ENCODE measurements at places on chromosomes 2 and 18.

DNA sequence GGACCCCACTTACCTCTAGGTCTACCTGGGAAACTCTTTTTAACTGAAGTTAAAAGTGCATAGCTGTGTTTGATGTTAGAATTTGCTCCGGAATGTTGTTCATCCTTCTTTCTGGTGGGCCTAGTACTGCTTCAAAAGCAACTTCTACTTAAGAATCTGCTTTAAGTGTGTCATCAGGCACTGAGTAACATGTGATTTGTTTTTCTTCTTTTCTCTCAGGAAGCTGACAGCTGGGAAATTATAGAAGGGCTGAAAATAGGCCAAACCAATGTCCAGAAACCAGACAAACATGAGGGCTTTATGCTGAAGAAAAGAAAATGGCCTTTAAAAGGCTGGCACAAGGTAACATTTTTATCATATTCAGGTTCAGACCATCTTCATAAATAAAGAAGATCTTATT is 122.9 kb downstream of the PRKRA start:
- DNase-seq, result no peak

GRCh38 chr18:48476550-48476917 is 62.3 kb upstream of the CTIF start:
- DNase-seq, result no peak

DNA sequence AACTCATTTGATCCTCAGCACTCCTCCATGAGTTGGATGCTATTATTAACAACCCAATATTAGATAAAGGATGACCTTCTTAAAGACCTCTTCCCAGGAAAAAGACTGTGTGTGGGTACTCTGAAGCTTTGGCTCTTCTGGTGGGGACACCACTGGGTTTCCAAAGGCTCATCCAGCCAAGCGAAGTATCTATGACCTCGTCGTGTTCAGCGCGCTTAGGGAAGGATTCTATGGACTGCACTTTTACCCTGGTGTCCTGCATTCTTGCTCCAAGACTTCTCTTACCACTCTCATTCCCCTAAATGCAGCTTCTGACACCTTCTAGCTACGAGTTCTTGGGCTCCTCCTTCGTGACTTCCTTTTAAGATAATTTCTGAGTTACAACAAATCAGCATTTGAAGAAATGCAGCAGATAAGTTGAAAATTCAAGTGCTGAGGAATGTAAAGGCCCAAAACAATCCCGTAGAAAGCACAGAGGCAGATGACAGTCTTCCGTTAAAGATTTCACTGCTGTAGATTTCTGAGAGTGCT is 673 bp upstream of the HNMT start:
- DNase-seq, result no peak

GRCh38 chr2:7077660-7078267 is 160.6 kb downstream of the RNF144A start:
- DNase-seq, result no peak

DNA sequence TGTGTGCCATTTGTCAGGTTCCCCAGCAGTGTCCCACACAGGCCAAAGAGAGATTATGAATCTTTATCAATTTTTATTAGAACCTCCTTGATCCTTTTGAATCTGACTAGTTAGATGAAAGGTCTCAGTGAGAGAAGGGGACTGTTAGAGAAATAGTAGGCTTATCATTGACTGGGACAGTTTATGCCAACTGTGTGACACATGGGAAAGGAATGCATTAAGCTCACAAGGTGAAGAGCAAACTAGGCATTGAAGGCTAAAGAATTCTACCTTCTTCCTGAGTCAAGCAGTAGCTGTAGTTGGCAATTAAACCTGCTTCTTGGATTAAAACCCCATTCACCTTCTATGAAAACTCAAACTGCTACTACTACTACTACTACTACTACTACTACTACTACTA is 389.6 kb upstream of the CDH19 start:
- DNase-seq, result no peak

- DNase-seq, result no peak
Measured at GRCh38 chr2:12177455-12178288, 431.2 kb downstream of the LPIN1 start.

DNA sequence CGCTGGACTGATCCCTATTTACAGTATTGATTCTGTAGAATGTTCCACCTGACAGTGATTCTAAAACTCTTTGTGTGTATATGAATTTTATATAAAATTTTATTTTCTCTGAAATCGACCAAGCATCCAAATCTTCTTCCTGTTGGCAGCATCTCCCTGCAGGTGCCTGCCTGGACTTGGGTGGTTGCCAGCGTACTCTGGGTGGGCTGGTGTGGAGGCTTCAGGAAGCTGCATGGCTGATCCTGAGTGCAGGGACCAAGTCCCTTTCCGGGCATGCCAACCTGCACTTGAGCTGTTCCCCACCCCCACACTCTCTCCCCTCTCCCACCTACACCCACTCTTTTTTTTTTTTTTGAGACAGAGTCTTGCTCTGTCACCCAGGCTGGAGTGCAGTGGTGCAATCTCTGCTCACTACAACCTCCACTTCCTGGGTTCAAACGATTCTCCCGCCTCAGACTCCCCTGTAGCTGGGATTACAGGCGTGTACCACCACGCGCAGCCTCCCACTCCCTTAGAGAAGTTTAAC is 53.2 kb upstream of the ALKAL2 start:
- DNase-seq, result no peak

GRCh38 chr2:75894170-75894569 is 183.5 kb upstream of the GCFC2 start:
- no peak for DNase-seq

- no peak for DNase-seq
Measured at GRCh38 chr2:213098612-213099011, 52.8 kb downstream of the IKZF2 start.

- DNase-seq, result no peak
Measured at GRCh38 chr2:60557486-60557864, 4.0 kb upstream of the BCL11A start.

DNA sequence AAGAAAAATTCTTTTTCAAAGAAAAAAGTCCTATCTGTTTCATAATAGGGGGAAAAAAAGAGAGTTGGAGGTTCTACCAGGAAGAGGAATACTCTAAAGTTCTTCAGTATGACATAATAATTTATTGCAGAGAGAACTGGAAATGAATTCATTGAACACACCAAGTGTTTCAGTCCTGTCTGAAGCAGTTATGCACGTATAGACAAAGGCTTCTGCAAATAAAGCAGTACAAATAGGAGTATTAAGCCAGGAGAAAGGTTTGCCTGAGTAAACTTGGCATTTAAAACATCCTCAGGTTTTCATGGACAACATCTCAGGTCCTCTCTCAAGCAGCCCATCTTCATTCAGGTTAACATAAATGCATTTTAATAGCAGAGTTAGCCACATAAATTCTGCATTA is 141.6 kb downstream of the CCDC148 start:
- no peak for DNase-seq

- DNase-seq, result no peak
Measured at GRCh38 chr2:78416625-78417300, 608.7 kb upstream of the REG3G start.

DNA sequence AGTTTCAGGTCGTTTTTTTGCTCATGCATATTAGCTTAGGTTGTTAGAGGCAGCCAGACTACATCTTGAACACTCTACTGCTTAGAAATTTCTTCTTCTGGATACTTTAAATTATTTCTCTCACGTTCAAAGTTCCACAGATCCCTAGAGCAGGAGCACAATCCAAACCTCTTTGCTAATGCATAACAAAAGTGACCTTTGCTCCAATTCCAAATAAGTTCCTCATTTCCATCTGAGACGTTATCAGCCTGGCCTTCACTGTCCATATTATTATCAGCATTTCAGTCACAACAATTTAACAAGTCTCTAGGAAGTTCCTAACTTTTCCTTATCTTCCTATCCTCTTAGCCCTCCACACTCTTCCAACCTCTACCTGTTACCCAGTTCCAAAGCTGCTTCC is 50.4 kb upstream of the ERMN start:
- no peak for DNase-seq

DNA sequence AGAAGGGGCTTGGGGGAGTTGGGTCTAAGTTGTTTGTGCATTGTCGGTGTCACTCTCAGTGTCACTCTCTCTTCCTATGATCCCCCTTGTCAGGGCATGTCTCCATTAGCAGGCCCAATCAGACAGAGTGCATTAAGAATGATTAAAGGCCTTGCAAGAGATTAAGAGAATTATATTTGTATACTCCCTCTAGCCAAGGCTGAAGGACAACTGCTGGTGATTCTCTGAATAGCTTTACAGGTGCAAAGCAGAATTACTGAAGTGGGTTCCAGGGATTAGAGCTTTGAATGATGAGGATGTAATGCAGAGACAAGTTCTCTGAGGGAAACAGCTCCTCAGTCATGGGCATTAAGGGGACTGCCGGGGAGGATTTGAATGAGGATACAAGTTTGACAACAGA is 104.8 kb upstream of the LGALSL start:
- no peak for DNase-seq

- no peak for DNase-seq
Measured at GRCh38 chr2:178523596-178524134, 43.4 kb downstream of the PLEKHA3 start.

- no peak for DNase-seq
Measured at GRCh38 chr2:99153921-99154604, 679 bp downstream of the TSGA10 start.

DNA sequence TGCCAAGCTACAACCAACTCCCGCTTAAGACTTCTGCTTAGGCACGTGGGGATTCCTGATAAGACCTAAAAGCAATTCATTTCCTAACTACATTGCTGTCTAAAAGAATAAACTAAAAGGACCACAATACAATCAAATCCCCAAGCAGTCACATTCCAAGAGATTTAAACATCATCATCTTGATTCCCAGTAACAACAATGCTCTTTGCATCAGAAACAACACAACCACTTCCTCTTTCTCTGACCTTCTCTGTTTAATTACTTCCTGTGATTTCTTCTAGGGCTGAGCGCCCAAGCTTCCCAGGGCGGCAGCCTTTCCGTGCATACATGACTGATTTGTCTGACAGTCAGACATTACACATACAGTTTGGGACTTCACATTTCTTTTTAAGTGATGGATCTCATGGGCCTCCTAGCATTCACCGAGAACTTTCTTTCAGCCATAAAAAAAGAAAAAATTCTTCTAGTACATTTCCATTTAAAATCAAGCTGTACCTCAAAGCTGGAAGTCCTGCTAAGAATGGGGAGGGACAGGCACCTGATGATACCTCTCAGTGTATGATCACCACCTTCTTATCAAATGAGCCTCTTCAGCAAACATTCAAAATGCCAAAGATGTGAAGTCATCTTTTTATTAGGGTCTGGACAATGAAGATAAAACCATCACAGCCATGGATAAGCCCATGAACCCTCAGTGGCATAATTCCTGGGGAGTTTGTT is 11.5 kb downstream of the SPRED2 start:
- no peak for DNase-seq

DNA sequence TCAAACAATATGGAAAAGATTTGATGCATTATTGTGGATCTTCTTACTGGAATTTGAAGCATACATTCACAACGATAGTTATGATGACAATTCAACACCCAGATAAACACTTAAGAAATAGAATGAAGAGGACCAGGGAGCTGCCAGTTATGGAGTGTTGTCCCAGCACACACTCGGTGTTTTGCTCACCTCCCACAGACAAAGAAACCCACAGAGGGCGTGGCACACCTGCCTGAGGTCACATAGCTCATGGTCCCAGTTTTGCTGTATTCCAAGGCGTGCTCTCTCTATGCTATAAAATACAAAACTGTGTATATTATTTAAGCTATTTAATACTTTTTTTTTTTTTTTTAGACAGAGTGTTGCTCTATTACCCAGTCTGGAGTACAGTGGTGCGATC is 31.1 kb downstream of the EFR3B start:
- DNase-seq, result no peak

GRCh38 chr2:176328149-176328548 is 58.9 kb downstream of the MTX2 start:
- DNase-seq, result no peak

DNA sequence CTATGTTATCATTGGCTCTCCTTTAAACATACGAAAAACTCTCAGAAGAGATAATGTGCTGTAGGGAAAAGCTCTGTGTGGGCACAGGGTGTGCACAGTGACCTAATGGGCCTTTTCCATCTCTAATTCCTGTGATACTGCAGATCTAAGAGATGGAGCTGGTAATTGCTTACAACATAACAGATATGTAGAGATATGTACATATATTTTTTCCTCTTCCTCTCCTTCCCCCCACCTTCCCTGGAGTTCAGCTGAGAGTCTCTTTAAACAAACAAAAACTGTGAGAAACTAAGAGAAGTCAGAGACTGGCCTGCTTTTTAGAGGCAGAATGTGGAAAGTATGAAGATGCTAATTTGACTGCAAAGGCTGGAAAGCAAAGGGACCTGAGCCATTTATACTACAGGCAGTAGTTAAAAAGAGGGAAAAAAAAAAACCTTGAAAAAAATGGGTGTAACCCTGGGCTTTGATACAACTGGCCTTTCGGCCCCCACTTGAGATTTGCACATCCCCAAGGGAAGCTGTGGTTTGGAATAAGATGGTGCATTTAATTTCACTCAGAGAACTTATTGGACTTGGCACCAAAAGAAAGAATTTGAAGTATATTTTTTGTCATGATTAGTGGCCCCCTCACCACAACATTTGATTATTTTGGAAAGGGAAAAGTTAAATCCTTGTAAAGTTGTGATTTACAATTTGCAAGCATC is 502.2 kb upstream of the ZEB2 start:
- DNase-seq, result no peak

GRCh38 chr2:104068665-104069064 is 785.2 kb upstream of the POU3F3 start:
- DNase-seq, result no peak

GRCh38 chr2:212640428-212640827 is 101.8 kb upstream of the ERBB4 start:
- DNase-seq, result no peak

- DNase-seq, result no peak
Measured at GRCh38 chr2:128498086-128498485, 179.4 kb upstream of the HS6ST1 start.

- no peak for DNase-seq
Measured at GRCh38 chr18:53698907-53699306, 525.6 kb downstream of the MBD2 start.

DNA sequence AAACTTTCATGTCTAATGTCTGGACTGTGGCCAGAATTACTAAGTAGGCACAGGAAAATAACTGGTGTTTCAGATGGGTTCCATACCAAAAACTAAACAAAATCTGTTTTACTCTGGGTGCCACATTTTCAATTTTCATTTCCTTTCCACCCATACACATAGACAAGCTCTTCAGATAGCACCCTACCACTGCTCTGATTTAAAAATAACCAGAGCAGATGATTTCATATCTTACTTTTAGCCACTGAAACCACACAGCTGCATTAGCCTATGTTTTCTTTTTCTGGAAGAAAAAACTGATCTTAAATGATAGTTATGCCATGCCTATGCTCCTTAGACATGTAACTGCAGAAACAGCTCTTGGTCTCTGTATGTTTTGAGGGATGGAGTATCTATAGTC is 647.6 kb downstream of the CPS1 start:
- no peak for DNase-seq

Measured in cerebellar nuclear complex (tissue), 1 donor.